NCI-H1417 treated with DMSO at 0.1 percent for 48 hours (cell line): ENCODE measurements at places on chromosomes 1 and 21.

DNA sequence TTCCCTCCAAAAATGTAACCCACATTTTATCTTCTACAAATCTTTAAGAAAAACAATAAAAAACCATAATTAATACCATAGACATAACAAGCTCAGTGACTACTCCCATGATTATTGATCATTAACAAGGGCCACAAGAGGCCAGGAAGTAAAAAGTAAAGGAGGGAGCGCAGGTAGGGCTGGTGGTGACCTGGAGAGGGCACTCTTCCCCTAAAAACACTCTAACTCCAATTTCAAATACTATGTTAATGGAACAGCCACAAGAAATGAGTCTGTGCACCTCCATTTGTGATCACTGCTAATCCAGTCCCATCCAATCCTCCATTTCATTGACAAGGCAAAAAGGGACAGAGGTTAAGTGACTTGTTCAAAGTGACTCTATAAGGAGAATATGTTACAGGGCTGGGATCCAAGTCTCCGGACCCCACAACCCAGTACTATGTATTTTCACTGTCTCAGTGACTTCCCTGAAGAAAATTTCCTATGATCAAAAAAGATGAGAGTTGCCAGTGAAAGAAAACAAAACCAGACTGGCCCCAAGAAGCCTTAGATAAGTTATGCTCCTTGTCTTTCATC is 41.2 kb upstream of the CFAP298 start:
- peak; percentile 1 for DNase-seq

DNA sequence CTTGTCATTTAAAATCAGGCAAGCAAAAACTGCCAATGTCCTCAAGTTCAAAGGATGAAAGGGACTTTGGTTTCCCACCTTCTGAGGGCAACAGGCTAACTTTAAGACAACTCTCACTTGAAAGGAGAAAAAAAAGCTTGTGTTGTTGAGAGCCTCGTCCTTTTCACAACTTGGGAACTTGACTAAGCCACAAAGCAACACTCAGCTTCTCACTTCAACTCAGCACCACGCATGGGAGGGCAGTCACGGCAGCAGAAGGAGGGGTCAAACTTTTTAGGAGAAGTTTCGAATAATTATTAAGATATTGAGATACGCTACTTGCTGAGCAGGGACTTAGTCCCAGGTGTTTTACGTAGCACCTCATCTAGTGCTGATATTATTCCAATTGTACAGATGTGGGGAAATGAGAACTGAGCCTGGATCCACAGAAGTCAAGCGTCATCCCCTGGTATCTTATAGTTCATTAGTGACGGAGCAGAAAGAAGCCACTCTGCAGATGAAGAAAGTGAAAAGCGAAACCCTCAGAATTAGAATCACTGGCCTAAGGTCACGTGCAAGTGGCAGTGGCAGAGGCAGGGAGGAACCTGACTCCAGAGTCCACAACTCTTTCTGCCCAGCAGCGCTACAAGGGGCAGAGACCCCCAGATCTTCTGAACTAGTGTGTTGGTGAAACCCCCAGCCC is 83.6 kb downstream of the JAK1 start:
- DNase-seq: no peak

- DNase-seq: no peak
Measured at GRCh38 chr1:183566026-183566425, 24.2 kb downstream of the NCF2 start.

GRCh38 chr1:34781844-34782391 is 904 bp downstream of the GJB3 start:
- no peak for DNase-seq

DNA sequence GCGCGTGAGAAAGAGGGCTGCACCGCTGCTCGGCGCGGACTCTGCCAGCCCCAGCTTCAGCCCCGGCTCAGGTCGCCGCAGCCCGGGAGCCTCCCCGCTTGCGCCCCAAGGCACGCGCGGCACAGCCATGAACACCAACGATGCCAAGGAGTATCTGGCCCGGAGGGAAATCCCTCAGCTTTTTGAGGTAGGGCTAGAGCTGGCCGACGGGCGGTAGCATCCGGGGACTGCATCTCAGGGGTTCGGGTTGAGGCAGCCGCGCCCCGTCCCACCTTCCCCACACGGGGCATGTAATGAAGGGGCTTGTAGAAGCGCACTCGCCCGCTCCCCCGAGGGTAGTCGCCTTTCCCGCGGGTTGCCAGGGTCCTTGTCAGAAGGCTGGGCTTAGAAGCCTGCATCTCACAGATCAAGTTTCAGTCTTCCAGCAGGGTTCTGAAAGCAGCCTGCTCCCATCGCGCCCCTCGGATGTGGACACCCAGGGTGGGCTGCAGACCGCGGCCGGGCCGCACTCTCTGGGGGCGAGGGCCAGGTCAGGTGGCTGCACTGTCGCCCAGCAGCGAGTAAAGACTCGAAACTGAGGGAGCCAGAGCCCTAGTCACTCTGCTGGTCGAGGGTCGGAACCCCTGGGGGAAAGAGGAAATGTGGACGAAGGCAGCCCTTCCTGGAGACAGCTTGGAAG is 507 bp downstream of the AK5 start:
- DNase-seq: no peak

GRCh38 chr1:186978596-186979556 is 150.1 kb downstream of the PLA2G4A start:
- no peak for DNase-seq

- DNase-seq: no peak
Measured at GRCh38 chr1:6603915-6604558, 1.4 kb upstream of the KLHL21 start.

- DNase-seq: no peak
Measured at GRCh38 chr1:65153635-65154034, 5.6 kb downstream of the AK4 start.
